Mucosa of gallbladder (tissue), 1 donor: ENCODE measurements at places on chromosomes 7 and 10. TPM values are rescaled to one million over a fixed set of nuclear protein-coding genes. Genes with fewer than 3 reads are reported as not detected.

GRCh38 chr10:106925191-106925590 lies 239.3 kb downstream of the SORCS1 start:
- DNase-seq = no peak

- no peak for DNase-seq
These were observed 38.4 kb upstream of the PSAP start for GRCh38 chr10:71889388-71889987.

DNA sequence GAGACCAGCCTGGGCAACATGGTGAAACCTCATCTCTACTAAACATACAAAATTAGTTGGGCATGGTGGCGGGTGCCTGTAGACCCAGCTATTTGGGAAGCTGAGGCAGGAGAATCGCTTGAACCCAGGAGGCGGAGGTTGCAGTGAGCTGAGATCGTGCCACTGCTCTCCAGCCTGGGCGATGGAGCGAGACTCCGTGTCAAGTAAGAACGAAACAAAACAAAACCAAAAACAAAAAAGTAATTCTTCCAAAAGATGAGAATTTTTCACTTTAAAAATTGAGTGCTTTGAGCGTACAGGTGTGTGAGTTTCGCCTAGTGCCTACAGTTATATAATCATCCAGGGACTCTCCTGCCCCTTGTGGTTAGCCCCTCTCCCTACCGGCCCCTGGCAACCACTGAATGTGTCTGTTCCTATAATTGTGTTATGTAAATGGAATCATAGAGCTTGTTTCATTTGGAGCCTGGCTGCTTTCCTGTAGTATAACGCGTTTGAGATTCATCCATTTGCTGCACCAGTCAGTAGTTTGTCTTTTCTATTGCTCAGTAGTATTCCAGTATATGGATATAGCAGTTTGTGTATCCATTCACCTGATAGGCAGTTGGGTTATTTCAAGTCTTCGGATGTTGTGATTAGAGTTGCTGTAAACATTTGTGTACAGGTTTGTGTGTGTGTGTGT lies 80.0 kb downstream of the RBM33 start:
- no peak for DNase-seq

Gene IFIT1
- total RNA-seq = 14.4 TPM

Gene LAMB1
- total RNA-seq = 89.4 TPM

- DNase-seq = no peak
These were observed 72.3 kb upstream of the SP8 start for GRCh38 chr7:20858951-20859350.

DNA sequence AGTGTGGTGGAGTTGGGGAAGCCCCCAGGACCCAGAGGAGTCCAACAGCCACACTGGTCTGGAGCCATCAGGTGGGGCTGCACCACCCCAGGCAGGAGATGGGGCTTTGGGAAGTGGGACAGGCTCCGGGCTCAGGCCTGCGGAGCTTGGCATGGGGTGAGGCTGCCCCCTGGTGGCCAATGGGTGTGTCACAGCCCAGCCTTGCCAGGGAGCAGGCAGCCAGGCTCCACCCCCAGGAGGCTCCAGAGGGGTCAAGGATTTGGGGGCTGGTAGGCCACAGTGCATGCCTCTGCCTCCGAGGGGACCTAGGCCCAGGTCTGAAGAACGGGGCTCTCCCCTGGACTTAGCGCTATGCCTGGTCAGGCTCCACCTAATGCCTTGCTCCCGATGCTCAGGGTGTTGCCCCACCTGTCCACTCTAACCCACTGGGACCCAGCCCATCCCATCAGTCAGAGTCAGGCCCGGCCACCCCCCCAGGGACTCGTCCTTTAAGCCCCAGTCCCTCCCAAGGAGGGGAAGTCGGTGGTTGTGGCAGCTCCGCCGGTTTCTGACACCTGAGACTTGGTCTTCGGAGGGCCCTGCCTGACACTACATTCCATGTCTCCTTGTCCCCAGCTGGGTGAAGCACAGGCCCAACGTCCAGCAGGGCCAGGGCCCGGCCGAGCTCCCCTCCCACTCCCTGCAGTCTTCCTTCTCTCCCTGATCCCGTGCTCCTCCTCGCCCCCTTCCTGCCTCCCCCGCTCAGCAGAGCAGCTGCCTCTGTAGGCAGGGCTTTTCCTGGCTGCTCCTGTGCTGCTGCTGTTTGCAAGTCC lies 11.3 kb upstream of the SAMD8 start:
- DNase-seq = peak; percentile 74

GRCh38 chr10:75935650-75936400 lies 504.4 kb downstream of the LRMDA start:
- no peak for DNase-seq

- no peak for DNase-seq
These were observed 82.6 kb upstream of the ARHGAP21 start for GRCh38 chr10:24806262-24806661.

- DNase-seq = no peak
These were observed 438.6 kb upstream of the PFKP start for GRCh38 chr10:2628705-2629104.

- DNase-seq = no peak
These were observed 37.7 kb downstream of the INSYN2A start for GRCh38 chr10:127158662-127159061.

- no peak for DNase-seq
These were observed 132.1 kb downstream of the EGFR start for GRCh38 chr7:55150709-55151451.

GRCh38 chr7:132485136-132485535 lies 91.1 kb downstream of the PLXNA4 start:
- no peak for DNase-seq

Gene DDC
- 1.7 TPM for total RNA-seq

Gene ATOH7
- not detected for total RNA-seq

Gene TAS2R41
- total RNA-seq = not detected

DNA sequence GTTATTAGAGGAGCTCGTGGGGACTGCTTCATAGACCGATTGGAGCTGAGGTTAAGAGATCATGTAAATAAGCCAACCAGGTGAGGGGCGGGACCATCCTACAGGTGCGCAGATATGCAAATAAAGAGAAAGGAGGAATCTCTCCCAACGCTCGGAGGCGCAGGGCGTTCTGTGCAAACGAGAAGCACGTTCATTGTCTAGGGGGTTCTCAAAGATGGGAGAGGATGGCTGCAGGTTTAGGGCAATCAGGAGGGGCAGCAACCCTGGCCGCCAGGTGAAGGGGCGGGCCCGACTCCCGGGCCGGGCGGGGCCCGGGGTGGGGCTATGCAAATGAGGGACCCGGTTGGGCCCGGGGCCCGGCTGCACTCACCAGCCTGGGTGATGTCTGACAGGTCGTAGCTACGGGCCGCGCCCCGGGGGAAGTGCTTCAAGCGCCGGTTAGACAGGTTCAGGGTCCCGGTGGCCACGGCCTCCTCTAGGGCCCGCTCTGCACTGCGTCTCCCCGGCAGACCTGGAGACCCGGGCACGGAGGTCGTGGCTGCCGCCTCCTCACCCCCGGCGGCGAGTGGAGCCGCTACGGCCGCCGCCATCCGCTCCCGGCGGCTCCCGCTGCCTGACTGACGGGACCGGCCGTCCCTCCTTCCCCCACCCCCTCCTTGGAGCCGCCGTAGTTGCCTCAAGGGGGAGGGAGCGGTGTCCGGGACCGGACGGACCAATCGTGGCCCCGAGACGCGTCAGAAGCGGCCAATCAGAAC lies at the start of gene LRCH4:
Gene LRCH4, minus strand, starts transcription at position 619 of the 755 bp plus-strand sequence. Its CDS starts 29 bp downstream, at position 590.
- peak; percentile 63 for DNase-seq

DNA sequence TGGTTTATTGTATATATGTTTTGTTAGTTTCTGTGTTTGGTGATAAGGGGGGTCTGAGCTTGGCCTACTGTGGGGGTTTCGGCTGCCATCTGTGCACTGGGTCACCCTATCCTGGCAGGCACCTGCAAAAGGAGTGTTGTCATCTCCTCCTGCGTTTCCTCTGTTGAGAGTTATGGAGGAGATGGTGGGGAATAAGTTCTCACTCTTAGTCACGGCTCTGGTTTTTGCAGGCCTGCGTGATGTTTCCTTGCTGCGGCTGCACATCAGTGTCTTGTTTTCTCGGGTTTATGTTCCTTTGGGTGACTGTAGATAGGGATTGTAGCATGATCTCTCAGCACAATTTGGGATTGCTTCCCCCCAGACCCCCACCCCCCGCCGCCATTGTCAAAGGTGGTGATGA lies 36.8 kb downstream of the CCM2 start:
- no peak for DNase-seq

Gene JCAD
- total RNA-seq = 25.8 TPM

- DNase-seq = no peak
These were observed 16.9 kb upstream of the GPR146 start for GRCh38 chr7:1027242-1028043.

DNA sequence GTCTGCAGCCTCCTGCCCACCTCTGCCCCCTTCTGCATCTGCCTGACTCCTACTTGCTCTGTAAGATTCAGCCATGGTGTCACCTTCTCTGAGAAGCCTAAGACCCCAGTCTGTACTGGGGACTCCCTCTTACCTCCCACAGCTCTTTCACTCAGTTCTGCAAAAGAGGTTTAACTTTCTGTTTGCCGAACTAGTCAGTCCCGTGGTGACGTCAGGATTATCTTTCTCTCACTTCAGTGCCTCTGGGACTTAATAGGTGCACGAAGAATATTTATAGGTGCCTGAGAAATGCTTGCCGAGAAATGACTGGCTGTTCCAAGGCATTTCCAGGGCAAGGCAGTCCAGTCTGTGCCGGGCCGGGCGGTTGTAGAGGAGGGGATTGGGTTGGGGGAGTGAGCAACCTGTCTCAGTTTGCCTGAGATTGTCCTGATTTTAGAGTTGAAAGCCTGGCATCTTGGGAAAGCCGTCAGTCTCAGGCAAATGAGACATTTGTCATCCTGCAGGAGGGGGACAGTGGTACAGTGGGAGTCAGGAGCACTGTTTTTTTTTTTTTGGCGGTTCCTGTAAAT lies 227.5 kb upstream of the NPVF start:
- DNase-seq = no peak

- no peak for DNase-seq
These were observed 71.9 kb downstream of the ELFN1 start for GRCh38 chr7:1741751-1742554.

DNA sequence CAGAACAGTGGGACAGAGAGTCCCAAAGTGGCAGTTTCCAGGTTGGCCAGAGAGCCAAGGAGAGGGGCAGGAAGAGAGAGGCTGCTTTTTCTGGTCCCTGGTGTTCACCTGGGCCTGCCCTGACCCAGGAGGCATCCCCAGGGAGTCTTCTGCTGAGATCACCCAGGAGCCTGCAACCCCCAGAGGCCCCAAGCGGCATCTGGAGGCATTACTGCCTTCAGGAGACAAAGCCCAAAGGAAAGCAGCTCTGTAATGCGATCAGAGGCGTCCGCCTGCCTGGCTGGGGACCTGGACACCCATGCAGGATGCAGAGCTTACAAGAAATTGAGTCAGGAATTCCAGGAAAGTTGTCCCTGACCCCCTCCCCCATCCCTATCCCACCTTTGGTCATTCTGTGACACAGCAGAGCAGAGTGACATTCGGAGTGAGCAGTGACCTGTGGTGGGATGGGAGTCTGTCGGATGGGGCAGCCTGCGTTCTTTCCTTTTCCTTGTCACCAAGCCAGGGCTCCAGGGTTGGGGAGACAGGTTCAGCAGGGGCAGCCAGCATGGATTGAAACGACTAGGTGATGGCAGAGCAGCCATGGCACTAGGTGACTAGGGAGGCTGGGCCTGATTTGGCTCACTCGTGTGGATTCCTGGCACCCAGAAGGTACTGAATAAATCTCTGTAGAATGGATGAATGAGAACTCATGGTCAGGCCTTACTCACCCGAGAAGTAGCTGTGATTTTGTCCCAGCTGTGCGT lies 10.4 kb downstream of the UNC5B start:
- DNase-seq = no peak

- no peak for DNase-seq
These were observed 201.9 kb upstream of the TCERG1L start for GRCh38 chr10:131513445-131513844.

Gene MGAM2
- total RNA-seq = 2.6 TPM

DNA sequence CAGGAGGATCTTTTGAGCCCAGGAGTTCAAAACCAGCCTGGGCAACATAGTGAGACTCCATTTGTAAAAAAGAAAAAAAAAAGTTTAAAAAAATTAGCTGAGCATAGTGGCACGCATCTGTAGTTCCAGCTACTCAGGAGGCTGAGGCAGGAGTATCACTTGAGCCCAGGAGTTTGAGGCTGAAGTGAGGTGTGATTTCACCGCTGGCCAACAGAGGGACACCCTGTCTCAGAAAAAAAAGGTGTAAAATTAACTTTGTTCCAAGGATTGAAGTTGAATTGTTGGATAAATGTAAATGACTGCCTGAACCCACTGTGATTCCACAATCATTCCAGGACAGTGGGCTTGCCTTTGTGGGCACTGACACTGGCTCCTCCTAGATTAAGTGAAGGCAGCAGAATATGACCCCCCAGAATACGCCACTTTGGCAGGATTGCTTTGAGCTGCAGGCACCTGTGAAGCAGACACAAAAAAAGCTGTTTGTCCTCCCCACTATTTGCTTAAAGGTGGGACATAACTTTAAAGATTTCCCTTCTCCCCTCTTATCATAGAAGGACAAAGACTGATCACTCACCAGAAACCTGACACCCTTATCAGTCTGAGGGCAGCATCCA lies 57.2 kb upstream of the FOXI2 start:
- no peak for DNase-seq

- no peak for DNase-seq
These were observed 496.7 kb downstream of the SH2D4B start for GRCh38 chr10:81034383-81034782.

DNA sequence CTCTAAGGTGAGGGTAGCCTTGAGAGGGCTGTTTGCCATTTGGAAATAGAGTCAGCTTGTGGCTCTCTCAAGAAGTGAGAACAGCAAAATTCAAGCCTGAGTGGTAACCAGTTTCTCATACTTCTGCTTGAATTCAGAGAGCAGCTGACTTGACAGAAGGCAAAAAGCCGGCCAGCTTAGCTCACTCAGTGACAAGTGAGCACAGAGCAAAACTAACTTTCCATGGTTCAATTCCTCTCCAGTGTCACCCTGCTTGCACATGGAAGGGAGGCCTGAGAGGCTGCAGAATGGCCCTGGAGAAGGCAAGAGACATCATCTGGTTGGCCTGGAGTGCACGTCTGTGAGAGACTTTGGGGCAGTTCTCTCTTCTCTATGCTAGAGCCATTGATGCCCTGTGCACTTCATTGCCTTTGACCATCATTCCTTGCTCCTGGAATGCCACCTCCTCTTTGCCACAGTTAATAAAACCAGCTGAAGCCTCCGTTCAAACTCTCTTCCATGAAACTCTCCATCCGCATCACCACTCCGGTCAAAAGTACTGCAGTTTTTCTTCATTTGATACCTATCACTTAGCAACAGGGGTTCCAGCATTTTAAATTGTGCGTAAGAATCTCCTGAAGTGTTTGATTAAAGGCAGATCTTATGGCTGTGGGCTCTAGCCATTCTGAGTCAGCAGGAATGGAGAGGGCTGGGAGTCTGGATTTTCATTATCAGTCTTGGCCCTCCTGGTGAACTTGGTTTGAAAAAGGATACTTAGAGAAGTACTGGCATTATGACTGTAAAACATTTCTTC lies 69.8 kb upstream of the PIK3CG start:
- DNase-seq = no peak
